Activated T-helper 1 cell treated with anti-CD3 and anti-CD28 coated beads, Interleukin-2, amount 50 U/mL, for 16 hours (primary cell): ENCODE measurements at places on chromosomes 4 and X.

DNA sequence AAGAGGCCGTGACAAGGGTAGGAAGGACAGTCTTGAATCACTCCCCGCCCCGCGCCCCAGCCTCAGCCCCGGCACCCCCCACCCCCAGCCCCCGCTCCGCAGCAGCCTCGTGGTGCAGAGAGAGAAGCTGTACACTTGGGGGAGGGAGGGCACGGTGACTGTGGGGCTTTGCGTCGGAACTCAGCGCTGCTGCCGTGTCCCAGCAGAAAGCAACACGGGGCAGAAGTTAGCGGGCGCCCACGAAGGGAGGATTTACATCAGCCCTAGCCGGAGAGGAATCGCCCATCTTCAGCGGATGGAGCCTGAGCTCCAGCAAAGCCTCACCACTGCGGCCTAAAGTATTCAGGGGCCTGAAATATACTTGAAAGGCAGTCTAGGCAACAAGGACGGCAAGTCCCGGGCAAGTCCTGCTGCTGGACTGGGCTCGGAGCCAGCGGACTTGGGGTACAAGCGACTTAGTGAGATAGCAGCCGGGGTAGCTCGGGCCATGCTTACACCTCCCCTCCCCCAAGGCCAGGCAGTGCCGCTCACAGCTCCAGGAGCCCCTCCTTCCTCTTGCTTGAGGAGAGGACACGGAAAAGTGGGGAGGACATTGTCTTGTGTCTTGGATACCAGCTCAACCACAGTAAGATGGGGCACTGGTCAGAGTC, 18.5 kb upstream of the OPN1LW start:
- no peak for DNase-seq

DNA sequence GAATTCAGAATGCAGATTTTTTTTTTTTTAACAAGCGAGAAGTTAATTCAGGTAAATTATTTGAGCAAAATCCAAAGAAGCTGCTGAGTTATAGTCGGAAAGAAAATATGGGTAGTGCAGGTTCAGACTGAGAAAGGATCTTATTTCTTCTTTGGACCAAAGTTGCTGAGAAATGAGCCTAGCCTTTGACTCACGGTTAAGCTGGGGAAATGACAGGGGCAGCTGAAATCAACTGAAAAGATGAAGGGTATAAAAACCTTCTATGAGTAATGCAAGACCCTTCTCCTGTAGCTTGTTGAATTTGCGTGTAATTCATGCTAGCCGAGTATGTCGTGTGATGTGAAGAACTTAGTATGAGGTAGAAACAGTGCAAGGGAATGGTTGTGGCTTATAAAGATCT, 63.0 kb downstream of the KIAA0232 start:
- no peak for DNase-seq

DNA sequence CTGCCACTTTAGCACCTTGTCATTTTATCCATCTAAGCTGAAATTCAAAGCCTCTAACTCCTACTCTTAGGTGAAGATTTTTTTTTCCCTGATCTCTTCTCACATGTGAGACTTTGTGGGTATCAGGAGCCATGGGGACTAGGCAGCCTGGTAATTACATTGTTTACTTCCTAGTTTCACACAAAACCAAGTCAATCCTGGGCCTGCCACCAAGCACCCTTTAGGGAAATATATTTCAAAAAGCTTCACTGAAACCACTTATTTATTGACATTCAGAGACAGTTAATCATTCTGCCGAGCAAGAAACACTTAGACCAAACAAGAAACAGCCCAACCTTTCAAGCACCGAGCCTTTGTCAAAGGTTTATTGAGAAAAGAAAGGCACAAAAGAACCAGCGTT, 200.0 kb downstream of the RELL1 start:
- no peak for DNase-seq

DNA sequence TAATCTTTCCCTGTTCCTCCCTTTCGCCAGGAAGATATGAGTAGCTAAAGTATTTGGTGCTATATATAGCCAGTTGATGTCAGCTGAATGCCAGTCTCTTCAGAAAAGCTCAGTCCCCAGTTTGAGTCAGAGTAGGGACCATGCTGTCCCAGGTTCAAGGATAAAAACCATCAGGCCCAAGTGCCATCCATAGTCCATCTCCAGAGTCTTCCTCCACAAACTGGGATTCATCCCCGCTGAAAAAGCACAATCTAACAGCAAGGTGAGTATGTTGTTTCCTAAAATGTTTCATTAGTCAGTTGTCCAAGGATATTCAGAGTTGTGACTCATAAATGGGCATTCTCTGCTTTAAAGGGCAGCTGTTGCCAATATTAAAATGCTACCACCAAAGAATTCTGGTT, at the start of gene MYOZ2:
MYOZ2 (plus strand) TSS at position 112 of the 401 bp plus-strand sequence. CDS start 694 bp downstream, outside the sequence.
- no peak for DNase-seq

GRCh38 chr4:56704089-56704871, 23.2 kb upstream of the HOPX start:
- DNase-seq, result no peak
